ENCODE measurements at places on chromosomes 11 and 22.

DNA sequence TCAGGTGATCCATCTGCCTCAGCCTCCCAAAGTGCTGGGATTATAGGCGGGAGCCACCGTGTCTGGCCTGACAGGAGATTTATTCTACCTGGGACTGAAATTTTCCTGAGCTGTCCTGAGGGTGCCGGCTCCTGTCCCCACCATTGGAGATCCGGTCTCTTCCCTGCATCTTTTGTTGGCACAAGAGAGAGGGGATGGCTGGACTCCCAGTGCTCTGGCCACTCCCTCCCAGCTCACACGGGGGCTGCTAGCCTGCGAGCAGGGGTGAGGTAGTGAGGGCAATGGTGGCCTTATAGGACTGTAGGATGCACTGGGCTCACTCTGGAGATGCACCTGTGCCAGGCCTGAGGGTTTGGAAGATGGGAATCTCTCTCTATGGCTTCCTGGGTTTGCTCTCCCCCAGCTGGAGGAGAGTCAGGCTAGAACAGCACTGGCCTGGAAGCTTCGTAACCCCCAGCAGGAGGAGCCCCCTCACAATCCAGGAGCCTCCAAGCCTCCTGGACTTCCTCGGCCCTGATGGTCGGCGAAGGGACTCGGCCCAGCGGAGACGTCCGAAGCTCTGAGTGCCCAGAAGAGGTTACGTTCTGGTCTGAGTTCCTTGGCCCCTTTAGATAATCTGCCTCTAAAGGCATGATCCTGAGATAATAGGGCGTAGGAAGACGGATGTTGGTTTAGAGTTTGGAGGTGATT lies 106.4 kb downstream of the NECTIN1 start:
- DNase-seq, result no peak

- DNase-seq, result no peak
Measured at GRCh38 chr11:61507962-61508861, at the start of gene LRRC10B. TSS of gene LRRC10B (plus strand) at chr11:61508749. CDS start at chr11:61508999, 250 bp downstream.

DNA sequence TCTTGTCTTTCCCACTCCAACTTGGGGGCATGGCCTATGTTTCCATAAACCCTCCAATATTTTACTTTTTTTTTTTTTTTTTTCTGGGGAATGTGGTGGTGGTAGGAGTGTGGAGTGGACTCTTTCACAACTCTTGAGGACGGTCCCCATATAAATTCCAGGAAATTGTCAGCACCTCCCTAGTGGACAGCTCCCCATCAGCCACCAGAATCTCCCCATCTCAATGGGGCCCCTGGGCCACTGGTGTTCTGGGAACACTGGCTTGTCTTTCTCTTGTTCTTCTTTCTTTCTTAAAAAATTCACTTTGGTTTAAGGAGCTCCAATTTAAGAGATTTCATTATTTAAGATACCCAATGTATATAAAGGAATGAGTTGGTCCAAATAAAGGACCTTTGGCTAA lies 74.1 kb downstream of the ADM start:
- DNase-seq, result no peak

- DNase-seq, result no peak
Measured at GRCh38 chr11:92841719-92842118, 127.7 kb upstream of the MTNR1B start.

DNA sequence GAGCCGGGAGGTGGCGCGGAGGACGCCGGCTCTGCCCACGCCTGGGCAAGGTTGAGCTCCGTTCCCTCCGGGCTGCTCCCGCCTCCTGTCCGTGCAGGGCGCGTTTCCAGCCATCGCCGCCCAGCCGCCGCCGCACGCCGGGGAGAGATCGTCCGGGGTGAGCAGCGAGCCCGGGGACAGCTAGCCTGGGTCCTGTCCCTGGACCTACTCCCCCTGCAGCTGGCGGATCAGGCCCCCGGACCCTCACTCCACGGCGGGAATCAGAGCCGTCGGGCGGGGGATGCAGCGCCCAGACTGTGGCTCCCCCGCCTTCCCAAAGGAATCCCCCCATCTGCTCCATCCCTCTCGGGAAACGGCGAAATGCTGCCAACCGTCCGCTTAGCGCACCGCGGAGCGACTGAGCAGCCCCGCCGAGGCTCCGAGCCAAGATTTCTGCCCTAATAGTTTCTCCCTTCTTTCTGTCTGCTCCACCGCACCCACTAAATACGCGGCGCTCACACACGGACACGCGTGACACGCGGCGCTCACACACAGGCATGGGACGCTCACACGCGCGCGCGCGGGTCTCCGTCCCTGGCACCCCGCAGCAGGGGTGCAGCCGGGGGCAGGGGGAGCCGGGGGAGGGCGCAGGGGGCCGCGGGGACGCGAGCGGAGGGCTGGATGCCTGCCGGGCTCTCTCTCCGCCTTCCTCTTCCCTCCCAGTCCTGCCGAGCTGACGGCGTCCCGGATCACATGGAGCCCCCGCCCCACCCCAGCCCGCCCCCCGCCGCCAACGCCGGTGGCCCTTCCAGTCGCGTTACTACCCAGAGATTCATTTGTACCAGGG lies at the start of gene KCNJ5:
Gene KCNJ5 (plus strand): TSS at position 814 of the 826 bp plus-strand sequence. CDS start 19,918 bp downstream, outside the sequence.
- no peak for DNase-seq

- no peak for DNase-seq
Measured at GRCh38 chr11:117873828-117874125, 2.7 kb downstream of the FXYD6 start.

DNA sequence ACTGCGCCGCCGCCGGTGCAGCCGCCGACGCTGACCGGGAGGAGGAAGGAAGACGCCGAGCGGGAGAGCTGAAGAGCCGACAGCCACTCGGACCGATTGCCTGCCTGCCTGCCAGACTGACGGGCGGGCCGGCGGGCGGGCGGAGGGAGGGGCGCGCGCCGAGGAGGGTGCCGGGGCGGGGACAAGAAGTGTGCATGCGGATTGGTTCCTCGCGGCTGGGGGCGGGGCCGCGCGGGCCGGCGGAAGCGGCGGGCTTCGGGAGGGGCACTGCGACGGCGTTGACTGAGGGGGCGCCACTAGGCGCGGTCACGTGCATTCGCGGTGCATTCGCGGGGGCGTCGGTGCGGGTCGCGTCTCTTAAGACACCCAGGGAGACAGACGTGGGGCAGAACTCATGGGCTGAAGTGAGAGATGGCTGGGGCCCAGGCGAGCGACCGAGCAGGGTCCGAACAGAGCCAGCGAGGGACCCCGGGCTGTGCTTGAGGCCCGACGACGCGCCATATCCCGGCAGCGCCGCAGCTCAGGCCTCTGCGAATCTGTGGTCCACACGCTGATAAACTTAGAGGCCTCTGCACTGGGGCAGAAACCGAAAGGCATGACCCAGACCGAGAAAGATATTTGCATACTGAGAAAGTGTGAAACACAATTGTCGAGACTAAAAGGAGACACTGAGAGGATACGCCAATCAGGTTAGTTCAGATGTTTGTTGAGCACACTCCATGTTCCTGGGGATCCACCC lies at the start of gene MAPK1:
Gene MAPK1 (minus strand): TSS at position 118 of the 739 bp plus-strand sequence. CDS start 205 bp downstream, outside the sequence.
- DNase-seq, result peak; percentile 21

- DNase-seq, result no peak
Measured at GRCh38 chr22:48802576-48802975, 1025.1 kb downstream of the BRD1 start.

DNA sequence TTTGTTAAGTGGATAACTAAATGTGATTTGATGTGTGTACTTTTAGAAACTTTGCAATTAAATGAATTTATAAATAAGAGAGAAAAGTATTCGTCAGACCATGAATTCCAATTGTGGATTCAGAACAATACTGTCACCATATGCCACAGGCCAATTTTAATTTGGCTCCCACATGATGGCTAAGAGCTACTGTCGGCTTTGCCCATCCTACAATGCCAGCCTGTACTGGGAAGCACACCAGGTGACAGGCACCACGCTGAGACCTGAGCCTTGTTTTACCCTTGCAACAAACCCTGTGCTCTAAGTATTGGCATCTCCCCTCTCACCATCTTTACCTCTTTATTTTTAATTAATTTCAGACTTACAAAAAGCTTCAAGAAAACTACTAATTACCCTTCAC lies 14.0 kb downstream of the RAB30 start:
- no peak for DNase-seq

DNA sequence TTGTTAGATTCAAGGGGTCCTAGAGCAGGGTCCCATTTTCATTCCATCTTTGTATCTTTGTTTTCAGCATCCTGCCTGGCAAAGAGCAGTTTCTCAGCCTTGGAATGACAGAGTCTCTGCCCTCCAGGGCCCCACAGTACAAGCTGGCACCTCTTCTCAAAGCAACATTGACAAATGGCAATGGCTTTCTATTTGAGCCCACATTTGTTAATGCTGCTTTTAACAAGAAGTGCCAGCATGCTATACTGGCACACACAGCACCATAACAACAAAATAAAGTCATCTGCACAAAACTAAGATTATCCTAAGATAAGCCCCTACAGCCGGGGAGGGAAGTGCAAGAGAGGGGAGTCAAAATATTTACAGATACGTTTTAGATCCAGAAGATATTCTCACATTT lies 309.7 kb upstream of the C11orf87 start:
- DNase-seq, result no peak
